ENCODE measurements at places on chromosomes 3 and 15.

GRCh38 chr15:77546050-77546501, 86.6 kb downstream of the LINGO1 start:
- DNase-seq, result no peak

DNA sequence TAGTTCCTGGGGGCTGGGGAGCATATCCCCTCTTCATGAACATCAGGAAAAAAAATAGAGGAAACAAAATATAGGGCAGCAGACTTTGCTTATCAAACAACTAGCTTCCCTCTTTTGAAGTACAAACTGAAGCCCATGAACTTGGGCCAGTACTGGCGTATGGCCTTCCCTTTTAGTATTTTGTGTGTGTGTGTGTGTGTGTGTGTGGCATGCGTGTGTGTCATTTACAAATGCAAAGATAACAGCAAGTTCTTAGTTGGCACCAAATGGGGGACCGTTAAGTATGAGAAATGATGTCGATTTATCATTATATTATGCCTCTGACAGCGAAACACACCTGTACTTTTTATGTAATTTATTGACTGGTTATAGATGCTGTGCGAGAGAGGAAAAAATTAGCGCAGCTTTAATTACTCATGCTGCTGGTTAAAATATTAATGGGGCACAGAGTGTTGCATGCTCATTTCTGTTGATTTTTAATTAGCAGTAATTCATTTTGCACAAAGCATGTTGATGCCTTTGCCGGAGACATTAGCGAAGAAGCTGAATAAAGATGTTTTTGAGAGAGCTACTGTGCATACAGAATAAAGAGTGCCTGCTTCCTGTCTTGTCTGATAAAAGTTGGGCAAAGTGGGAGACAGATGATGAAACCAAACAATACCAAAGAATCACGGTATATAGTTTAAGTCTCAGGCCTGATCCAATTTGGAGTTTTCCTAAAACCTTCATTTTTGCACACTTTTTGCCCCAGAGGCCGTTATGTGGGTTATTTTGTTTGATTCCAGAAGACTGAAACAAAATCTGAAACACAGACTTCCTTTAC, 297.1 kb downstream of the SATB1 start:
- DNase-seq, result no peak

- no peak for DNase-seq
Observed at GRCh38 chr3:73745526-73746191, 120.9 kb upstream of the PDZRN3 start.

DNA sequence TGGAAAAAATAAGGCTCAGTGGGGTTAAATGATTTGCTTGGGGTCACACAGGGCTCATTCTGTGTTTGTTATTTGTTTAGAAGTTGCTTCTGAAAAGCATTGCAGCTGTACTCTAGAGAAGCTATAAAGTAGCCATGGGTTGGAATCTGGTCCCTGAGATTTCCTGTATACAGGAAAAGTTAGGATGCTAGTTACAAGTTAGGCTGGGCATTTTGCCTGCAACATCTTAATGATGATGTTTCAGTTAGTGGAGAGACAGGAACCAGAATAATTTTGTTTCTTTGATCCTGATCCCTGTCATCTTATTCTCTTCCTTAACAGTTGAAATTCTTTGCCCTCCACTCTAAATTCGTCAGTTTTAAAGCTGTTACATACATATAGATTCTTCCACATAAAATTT, 445.3 kb downstream of the OTOL1 start:
- no peak for DNase-seq

GRCh38 chr3:122784436-122784835, 9.2 kb downstream of the HSPBAP1 start:
- DNase-seq, result no peak

GRCh38 chr3:23834082-23834870, 28.5 kb downstream of the UBE2E1 start:
- DNase-seq, result peak; percentile 33

- DNase-seq, result no peak
Observed at GRCh38 chr3:44886561-44886960, 12.2 kb downstream of the TGM4 start.

GRCh38 chr3:194964809-194965208, 279.1 kb downstream of the FAM43A start:
- DNase-seq, result peak; percentile 13

DNA sequence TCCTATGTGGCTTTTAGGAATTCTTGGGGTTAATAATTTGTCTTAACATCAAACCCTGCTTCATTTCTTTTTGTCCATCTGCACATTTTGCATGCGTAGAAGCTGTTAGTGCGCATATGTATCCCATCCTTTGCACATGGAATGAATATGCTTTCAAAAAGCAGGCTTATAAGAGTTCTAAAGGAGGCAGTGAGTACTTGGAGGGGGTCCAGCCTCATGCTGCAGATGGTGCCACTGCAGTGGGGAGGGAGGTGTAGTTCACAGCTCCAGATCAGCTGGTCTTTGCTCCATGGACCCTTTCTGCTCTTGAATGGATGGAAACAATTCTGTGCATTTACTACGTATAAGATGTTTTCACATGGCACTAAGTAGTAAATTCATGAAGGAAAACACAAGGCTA, 20.7 kb upstream of the SSR3 start:
- no peak for DNase-seq

DNA sequence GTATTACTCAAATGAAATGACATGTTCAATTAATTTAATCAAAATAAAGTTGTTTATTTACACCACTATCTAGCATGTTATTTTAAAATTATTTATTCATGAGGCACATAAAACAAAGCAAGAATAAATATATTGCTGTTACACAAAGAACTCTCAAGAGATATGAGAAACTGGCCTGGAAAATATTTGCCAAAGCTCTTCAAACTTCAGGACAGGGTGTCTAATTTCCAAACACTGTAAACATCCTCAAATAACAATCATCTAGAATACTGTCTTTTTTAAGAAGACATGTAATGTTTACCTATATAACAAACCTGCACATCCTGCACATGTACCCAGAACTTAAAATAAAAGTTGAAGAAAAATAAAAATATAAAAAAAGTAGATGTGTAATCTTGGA, 876.6 kb downstream of the TUSC7 start:
- no peak for DNase-seq

DNA sequence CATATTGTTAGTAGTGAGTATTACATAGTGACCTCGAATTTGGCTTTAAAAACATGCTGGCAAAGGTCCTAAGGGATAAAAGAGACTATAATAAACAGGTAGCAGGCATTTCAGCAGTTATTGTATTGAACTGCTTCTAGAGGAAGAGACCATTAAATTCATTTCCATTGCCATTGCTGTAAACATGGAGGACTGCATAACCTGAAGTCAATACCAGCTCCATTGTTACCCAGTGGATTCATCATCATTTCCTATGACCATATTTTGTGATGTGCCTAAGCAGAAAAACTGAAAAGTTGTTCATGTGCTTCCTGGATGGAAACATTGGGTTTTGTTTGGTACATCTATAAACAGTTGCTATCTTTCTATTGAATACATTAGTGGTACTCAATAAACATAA, 482.5 kb upstream of the UBE2E2 start:
- DNase-seq, result no peak

DNA sequence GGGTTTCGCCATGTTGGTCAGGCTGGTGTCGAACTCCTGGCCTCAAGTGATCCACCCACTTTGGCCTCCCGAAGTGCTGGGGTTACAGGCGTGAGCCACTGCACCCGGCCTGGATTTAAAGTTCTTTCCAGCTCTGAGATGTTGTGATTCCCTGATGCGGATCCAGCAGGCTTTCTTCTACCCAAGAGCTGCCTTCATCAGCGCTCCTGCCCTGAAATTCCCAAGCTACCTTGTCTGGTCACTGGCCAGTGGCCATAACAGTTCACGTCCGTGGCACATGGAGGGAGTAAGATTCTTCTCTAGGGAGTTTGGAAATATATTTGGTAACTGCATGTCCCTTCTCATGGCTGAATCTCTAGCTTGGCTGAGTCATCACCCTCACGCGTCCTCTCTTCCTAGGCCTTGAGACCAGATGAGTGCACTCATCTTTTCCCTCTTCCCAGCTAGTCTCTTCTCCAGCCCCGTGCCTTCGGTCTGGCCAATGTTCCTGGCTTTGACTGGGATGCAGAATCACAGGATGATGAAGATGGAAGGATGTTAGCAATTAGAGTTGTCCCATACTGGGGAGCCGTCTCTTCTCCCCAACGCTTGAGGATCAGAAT, 29.8 kb upstream of the APOD start:
- no peak for DNase-seq

DNA sequence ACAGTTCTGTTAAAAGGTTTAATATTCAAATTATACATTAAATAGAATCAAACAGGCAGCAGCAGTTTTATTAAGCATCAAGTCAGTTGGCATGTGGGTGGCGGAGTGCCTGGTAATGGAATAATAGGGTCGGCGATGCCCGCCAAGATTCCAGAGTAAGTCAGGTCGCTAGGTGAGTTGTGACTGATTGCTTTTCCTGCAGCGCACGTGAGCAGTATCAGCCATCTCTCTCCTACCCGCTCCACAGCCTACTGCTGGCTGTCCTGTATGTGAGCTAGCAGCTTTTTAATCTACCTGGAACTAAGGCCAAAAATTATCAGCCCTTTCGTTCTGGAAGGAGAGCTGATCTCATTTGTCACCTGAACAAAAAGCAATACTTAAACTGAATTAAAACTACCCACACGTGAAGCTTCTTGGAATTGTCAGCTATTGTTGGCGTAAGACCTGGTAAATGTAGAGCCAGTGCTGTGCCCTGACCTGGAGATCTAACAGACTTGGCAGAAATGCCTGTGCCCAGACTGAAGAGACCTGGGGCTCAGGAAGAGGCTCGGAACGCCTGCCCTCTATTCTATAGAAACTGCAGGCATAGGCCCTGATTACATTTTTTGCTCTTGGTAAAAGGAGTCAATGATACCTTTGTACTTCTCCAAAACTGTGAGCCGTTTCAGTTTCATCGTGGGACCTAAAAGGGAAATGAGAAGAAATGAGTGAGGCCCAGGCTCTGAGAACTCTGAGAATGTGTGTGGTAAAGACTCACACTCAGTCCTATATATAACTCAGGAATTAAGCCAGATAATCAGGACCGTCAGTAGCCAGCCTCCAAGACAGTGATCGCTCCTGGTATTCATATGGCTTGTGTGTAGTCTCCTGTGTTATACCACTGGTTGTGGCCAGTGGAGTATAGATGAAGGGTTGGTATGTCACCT, 21.9 kb downstream of the IDH3A start:
- no peak for DNase-seq

DNA sequence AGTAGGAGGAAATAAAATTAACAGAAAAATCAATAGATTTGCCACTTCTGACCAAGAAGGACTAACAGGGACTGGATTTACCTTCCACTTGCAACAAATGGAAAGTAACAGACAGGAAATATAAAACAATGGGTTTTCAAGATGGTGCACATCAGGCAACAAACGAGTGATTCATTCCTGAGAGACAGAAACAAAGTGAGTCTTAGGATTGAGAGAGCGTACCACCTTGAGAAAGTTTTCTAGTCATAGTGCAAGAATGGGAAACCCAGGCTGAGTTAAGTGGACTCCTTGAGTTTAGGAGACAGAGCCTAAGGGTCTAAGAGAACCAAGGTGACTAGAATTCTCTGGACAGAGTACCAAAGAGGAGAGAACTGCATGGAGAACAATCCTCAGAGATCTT, 101.7 kb downstream of the PPP2R3A start:
- no peak for DNase-seq

- DNase-seq, result no peak
Observed at GRCh38 chr3:169144270-169144669, 519.2 kb downstream of the MECOM start.

GRCh38 chr15:99143655-99144610, 39.1 kb downstream of the SYNM start:
- DNase-seq, result no peak

- DNase-seq, result no peak
Observed at GRCh38 chr3:141122455-141123030, 71.4 kb downstream of the SPSB4 start.

DNA sequence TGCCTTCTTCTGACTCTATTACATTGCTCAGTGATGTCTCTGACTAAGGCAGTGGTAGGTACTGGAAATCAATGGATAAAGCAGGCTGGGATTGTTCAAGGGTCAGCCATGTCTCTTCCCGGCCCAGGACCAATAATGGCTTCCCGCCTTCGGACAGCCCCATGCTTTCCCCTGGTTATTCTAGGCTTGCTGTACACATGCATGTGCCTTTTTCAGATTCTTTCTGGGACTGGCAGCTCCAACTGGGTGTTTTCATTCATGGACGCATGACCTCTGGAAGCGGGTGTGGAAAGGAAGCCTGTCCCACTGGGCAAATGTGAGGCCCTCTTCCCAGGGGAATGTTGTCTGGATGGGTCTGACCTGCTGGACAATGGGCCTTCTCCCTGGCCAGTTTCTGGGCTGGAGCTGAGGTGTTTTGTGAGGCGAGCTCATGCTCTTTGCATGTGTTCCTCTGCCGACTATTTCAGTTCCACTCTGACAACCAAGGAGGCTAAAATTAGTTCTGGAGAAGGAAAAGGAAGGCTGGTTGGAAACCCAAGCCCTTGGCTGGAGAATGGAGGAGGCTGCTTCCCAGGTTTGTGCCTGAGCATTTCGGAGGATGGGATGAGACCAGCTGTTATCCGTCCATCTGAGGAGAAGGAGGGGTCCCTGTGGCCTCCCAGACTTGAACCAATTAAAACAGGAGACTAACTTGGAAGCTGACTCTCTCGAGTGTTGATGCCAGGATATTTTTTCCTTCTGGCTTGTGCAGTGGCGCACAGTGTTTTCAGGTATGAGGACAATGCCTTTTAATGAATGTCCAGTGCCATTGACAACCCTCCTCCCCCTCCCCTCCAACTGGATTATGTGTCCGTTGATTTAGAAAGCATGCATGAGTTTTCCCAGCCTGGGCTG, 6.9 kb downstream of the ACVR2B start:
- DNase-seq, result no peak

DNA sequence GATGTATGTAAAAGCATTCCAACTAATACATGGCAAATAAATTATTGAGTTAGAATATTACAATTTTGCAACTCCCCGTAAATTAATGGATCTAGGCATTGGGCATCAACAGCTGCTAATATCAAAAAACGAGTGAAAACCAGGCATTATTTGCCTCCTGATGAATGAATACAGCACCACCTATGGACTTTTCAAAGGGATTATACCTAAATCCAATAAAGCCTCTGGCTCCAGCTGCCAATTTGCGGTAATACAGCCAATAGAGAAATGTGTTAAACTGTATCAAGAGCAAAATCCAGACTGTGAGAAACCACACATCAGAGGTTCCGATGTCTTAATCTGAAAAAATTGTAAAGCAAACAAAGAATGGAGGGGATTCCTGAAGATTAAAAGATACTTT, 16.3 kb upstream of the A4GNT start:
- DNase-seq, result no peak

Data from GM23338 (cell line).